ENCODE measurements at places on chromosomes 2 and 18.

GRCh38 chr2:41038408-41038807 is 586.5 kb upstream of the SLC8A1 start:
- DNase-seq = peak; percentile 31

- peak; percentile 66 for DNase-seq
These were observed 3.8 kb downstream of the ACTG2 start for GRCh38 chr2:73896362-73897239.

DNA sequence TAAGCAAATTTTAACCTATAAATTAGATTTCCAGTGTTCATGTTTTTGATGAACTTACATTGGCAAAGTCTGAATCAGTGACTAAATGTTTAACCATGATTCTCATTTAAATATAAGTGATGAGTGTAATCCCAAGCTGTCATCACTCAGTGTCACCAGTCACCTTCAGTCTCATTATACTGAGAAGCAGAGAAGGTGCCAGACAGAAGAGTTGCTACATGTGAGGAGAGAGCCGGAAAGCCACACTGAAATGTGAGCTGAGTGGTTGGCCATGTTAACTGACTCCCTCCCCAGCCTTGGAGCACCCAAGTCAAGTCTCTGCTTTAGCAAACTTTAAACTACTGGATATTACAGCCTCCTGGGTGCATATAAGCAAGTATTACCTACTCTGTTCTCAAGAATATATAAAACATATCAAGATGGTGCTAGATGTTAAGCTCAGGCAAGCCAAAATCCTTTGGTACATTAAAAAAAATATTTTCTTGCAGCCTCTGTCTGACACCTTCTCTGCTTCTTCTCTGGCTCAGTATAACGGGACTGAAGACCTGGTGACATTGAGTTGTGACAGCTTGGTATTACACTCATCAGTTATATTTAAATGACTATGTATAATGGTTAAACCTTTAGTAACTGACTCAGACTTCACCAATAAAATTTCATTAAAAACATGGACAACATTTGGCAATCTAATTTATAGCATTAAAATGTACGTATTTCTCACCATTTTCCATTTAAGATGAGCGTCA is 75.8 kb upstream of the MAP3K20 start:
- DNase-seq = no peak

DNA sequence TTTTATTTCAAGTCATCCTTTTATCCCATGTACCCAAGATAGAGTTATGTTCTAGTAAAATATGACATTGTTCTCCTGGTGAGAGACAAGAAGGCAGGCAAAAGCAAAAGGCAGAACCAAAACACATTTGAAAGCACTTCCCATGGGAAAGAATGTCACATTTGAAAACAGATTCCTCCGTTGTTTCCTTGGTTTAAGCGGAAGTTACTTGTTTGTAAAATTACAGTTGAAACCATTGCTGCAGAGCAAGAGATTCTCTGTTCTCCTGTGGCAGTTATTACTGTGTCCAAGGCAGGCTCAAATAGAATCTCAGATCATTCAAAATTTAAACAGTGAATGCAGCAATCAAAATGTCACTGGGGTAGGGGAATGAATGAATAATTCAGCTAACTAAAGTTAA is 149.6 kb downstream of the MTCL1 start:
- no peak for DNase-seq

GRCh38 chr2:240397924-240398645 is 37.4 kb upstream of the GPC1 start:
- no peak for DNase-seq

GRCh38 chr18:61064911-61065310 is 268.3 kb upstream of the CDH20 start:
- no peak for DNase-seq

GRCh38 chr18:76479351-76480238 is 15.4 kb downstream of the ZNF516 start:
- DNase-seq = no peak

DNA sequence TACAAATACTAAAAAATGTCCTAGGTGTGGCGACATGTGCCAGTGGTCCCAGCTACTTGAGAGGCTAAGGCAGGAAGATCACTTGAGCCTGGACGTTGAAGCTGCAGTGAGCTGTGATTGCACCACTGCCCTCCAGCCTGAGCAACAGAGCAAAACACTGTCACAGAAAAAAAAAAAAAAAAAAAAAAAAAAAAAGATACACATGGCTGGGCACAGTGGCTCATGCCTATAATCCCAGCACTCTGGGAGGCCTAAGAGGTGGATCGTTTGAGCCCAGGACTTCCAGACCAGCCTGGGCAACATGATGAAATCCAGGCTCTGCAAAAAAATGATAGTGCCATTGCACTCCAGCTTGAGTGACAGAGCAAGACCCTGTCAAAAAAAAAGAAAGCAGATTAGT is 13.7 kb downstream of the KANSL1L start:
- DNase-seq = no peak

All from HS-5 (cell line).